NCI-H2107 (cell line): ENCODE measurements at places on chromosomes 2 and 18.

GRCh38 chr2:138842341-138842740 lies 62.2 kb upstream of the NXPH2 start:
- no peak for DNase-seq

GRCh38 chr2:152548111-152548875 lies 169.0 kb downstream of the PRPF40A start:
- DNase-seq = no peak

DNA sequence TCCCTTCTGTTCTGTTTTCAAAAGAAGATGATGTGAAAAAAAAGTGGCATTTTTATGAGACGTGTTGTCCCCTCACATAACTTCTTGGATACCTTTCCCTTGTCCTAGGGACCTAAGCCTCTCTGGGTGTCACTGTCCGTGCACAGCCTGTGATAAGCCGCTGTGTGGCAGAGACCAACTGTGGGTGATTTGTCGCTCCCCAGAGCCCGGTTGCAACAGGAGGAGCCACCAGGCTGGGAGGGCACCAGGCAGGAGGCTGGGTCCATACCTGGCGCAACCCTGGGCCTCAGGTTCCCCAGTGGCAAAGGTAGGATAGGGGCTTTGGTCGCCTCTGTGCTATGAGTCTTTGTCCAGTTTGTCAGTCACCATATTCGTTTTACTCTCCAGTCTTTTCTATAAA lies 82.1 kb downstream of the AGAP1 start:
- no peak for DNase-seq

GRCh38 chr2:64996871-64997307 lies 7.7 kb downstream of the SLC1A4 start:
- no peak for DNase-seq

DNA sequence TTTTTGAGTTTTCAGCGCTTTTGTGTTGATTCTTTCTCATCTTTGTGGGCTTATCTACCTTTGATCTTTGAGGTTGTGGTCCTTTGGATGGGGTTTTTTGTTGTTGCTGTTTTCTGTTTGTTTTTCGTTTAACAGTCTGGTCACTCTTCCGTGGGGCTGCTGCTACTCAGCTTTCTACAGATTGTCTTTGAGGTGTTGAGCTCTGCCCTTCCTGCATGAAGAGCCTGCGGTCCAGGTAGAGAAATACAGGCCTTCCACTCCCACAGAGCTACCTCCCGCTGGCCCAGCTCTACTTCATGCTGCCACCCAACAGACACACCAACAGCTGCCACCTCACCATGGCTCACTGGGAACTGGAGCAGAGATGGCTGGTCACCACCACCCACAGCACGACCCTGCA lies 61.7 kb upstream of the RNU4ATAC start:
- no peak for DNase-seq

GRCh38 chr2:3305431-3305830 lies 72.2 kb downstream of the EIPR1 start:
- DNase-seq = no peak

DNA sequence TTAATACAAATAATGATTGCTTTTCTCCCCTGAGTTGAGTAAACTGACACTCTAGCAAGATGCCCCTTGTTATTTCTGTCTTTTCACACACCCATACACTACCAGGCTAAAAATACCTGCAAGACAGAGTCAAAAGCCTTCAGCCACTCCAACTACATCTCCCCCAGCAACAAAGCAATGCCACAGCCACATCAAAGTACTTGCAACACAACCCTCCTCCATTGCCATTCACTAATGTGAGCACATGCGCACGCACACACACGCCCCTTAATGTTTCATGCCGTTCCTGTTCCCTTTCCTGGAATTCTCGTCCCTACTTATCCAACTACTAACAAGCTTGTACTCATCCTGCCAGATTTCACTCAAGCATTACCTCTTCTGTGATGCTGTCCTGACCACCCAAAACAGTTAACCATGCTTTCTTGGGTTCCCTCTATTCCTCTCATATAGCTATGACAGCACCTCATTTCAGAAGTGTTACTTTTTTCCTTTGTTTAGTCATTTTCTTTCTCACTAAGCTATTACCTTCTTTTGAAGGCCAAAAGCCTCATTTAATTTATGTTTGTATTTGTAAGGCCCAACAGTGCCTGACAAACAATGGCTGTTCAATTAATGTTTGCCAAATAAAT lies 29.6 kb downstream of the SLC25A12 start:
- no peak for DNase-seq

DNA sequence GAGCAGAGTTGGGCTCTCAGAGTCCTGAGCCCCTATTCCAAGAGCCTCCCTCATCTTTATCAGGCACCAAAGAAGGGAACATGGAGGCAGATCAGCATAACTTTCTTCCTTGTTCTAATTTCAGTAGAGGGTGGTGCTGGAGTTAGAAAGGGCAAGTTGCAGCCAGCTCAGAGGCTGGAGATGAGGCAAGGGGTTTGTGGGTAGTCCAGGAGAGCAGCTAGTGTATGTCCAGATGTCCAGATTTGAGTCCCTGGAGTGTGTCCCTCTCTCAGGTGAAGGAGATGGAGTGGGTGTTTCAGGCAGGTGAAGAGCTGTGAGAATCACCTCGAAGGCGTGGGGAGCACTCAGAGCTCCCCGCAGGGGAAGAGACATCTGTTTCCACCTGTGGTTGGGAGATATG lies 478 bp upstream of the PRKAG3 start:
- no peak for DNase-seq

DNA sequence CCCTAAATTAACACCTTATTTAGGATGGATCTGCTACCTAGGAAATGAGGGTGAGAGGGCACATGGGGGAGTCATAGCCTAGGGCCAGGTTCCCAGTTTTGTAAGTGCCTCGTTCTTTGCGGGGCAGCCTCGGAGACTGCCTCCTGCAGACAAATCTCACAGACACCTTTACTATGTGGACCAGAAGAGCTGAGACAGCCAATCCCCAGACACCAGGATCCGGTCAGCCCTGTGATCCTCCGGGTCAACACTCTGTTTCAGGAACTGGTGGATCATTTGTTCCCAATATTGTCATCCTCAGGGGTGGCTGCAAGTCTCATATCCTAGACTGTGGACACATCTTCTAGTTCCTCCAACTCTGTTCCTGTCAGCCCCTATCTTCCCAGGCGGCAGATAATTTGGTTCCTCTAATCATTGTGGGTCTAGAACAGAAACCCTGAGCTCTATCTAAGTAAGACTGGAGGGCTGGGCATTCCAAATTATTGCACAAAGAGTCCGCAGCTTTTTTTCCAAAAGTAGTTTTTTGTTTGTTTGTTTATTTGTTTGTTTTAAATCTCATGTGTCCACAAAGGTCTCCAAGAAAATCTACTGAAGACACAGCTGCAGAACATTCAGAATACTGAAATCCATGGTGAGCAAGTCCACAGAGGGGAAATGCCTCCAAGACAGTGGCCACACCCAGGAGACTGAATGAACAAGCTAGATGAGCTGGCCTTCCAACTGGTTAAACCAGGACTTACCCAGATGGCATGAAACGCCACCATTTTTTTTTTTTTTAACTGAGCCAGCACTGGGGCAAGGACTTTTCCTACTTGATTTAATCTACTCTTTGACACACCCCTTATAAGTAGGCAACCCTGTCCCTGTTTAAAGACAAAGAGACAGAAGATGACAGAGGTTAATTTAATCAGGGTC lies 6.2 kb upstream of the GDF7 start:
- DNase-seq = no peak

DNA sequence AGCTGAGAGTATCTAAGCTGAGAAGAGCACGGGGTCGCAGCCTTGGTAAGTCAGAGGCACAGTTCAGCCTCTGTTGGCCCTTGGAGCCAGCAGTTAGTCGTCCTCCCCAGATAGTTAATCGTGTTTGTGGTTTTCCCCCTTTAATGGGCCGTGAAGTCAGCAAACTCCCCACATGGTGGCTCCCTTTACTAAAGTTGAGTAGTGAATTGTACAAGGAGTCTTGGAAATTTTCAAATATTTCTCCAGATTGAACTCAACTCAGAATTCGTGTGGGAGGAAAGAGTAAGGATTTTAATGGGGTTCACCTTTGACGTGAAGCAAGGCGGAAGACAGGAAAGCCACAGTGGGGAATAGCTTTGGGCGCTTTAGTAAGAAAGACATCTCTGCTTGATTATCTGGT lies 2.4 kb upstream of the ADCYAP1 start:
- DNase-seq = no peak

DNA sequence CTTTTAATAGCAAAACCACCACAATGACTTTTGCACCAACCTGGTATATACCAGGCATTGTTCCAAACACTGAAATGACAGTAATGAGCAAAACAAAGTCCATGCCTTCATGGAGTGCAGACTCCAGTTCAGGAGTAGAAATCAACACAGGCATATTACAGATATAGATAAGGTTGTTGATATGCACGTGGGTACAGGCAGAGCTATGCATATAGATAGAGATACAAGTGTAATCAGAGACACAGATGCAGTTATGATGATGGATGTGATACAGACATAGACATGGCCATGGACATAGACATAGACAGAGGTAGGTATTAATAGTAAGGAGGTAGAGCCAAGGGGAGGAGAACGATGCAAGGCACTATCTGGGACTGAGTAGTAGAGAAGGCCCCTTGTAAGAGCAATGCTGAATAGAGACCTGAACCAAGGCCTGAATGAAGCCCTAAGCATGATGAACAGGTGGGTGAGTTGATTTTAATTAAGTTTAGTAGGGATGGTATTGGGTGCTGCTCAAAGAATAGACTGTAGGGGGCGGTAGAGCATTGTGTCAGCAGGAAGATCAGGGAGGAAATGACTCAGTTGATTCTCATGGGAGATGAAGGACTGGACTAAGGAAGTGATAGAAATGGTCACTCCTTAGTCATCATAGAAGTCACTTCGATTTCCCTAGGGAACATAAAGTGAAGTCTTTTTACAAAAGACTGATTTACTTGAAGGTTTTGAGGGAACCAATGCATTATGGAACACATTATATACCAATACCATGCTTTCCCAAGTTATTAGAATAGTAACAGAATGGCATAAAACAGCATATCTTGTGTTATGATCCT lies 39.4 kb downstream of the CMPK2 start:
- DNase-seq = no peak

DNA sequence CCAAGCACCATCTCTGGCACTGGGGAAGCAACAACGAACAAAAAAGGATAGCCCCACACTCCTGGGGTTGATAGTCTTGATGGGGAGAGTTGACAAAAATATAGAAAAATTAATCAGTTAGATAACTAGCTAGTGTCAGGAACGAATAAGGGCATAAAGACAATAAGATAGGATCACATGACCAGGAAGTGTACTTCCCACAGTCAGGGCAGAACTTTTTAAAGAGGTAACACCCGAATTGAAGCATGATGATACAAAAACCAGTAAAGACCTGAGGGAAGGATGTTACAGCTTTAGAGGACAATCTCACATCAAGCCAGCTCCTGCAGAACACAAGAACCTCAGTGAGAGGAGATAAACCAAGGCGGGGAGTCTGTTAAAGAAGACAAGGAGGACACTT lies 295.4 kb upstream of the CRIM1 start:
- DNase-seq = no peak

- no peak for DNase-seq
Measured at GRCh38 chr2:173881886-173882285, 83.3 kb downstream of the SP3 start.

GRCh38 chr2:237445611-237446337 lies 31.8 kb upstream of the COL6A3 start:
- DNase-seq = no peak

DNA sequence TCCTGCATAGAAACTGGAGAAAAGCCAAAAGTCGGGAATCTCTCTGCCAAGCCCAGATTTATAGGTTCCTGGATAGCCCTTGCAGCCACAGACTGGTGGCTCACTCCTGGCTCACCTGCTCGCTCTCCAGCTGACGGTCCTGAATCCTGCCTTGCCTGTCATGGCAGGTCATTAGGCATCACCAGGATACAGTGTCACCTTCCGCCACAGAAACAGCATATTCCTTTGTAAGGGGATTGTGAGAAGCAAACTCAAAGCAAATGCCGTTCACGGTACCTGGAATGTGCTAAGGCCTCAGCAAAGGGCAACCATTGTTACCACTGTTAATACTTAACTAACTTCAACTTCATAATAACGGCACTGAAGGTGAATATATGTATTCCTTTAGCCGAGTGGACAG lies 57.1 kb upstream of the GPR45 start:
- no peak for DNase-seq

GRCh38 chr2:183866666-183867065 lies 731.7 kb upstream of the ZNF804A start:
- no peak for DNase-seq

- DNase-seq = no peak
Measured at GRCh38 chr2:7309582-7309981, 392.4 kb downstream of the RNF144A start.

GRCh38 chr2:45818591-45818990 lies 167.1 kb downstream of the PRKCE start:
- no peak for DNase-seq

DNA sequence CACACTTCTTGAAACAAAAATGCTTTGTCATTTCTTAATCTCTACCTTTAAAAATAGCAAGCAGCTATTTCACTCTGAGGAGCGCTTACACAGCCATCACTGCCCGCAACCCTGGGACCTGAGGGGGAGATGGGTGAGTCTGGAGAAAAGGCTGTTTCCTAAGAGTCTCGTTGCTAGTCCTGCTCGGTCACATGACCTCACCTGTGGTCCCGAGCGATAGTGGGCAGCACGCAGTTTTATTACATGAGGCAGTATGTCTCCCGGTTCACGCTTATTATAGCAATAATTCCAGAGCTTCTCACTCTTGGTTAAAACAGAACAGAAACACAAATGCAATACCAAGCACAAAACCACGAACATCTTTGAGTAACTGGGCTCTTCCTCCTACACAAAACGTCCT lies 105.3 kb downstream of the ZNF516 start:
- DNase-seq = no peak

- no peak for DNase-seq
Measured at GRCh38 chr2:241865957-241866789, 3.4 kb upstream of the RTP5 start.

- DNase-seq = no peak
Measured at GRCh38 chr2:203817147-203817546, 50.4 kb upstream of the CTLA4 start.

- DNase-seq = no peak
Measured at GRCh38 chr2:179596018-179596417, 265.4 kb downstream of the ZNF385B start.

- no peak for DNase-seq
Measured at GRCh38 chr2:235005023-235005422, 53.2 kb downstream of the SH3BP4 start.

DNA sequence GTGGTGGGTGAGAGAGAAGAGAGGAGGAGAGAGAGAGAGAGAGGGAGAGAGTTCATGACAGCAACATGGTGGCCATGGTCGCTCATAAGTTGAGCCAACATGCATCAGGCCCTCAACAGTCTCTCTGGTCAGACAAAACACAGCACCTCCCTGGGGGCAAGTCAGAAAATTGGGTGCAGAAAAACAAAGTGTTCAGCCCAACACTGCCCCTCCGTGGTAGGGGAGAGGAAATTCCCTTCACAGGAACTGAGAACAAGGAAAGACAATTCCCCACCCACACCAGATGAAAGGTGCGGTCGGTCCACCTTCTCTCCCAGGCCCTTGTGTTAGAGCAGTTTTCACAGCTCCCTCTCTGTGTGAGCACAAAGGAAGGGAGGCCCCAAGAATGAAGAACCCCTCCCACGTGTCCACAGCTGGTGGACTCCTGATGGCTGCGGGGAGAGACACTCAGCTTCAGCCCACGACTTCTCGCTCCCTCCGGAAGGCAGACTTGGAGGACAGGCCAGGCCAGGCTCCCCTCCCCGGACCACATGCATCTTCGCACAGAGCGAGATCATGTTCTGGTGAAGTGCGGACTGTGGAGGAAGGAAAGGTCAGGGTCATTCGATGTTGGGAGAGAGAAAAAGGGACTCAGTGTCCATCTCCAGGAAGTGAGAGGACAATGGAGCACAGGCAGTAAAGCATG lies 181.7 kb downstream of the ANAPC1 start:
- no peak for DNase-seq

GRCh38 chr2:101696272-101697123 lies 1.0 kb upstream of the MAP4K4 start:
- DNase-seq = no peak
